Caco-2 (cell line): ENCODE measurements at places on chromosomes 1 and 21.

GRCh38 chr1:240091614-240092300 is at the start of gene FMN2:
FMN2 (plus strand) TSS chr1:240091883; CDS start chr1:240092110, 227 bp downstream.
- DNase-seq = peak; percentile 27

DNA sequence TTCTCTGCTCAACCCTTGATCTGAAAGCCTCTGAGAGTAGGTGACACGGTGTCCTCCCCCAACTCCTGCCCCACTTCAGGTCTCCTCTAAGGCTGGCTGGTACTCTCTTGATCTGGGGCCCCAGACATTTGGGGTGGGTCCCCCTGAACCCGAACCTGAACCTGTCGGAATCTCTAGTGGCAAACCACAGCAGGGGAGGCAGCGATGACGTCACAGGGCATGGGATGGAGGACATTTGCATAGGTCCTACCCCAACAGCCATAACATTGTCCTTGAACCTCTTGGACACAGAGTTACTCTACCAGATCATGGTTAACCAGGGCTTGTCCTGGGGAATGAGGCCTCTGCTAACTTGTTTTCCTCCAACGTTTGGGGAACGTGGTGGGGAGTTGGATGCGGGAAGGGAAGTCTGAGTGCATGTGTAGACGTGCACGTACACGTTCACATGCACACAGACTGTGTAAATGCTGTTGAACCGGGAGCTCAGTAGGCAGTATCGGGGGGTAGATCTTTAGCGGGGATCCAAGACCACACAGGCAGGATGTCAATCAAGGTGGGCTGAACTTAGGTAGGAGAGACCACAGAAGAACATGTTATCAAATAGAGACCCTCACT is 32.4 kb downstream of the CITED4 start:
- DNase-seq = no peak

GRCh38 chr1:39609618-39610331 is 29.7 kb downstream of the HEYL start:
- peak; percentile 54 for DNase-seq

- no peak for DNase-seq
Observed at GRCh38 chr1:87204441-87204840, 124.2 kb upstream of the LMO4 start.

GRCh38 chr21:31647650-31648049 is 11.8 kb upstream of the SOD1 start:
- DNase-seq = no peak

GRCh38 chr1:117985973-117986372 is 56.4 kb downstream of the WDR3 start:
- DNase-seq = no peak
